Left colon (tissue), 2 donors: ENCODE measurements at places on chromosomes 6 and 20. TPM values are rescaled to one million over a fixed set of nuclear protein-coding genes. Genes with fewer than 3 reads are reported as not detected.

DEFB127 gene
- not detected for total RNA-seq

DNA sequence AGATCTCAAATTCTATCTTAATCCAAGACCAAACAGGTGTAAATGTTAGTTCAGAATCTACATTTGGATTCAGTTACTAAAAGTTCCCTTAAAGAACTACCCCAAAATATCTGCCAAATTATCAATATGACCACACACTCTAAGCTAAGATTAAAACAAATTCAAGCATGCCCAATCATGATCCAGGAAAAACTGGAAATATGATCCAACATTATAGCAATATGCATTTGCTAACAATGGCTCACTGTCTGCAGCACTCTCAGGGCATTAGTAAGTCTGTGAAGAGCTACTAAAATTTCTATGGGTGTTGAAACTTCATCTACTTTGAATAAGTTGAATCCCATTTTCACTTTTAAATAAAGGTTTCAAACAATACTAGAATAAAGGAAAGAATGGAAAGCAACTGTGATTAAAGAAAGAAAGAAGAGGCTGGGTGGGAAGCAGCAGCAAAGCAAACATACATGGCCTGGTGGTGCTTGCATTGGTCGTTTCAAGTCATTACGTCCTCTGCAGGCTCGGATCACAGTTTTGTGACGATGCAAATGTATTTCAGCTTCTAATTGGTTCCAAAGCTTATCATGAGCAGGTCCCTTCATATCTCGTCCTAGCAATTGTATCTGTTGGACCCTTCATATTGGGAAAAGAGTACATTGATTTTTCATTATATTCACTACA, 29.2 kb downstream of the GOPC start:
- no peak for DNase-seq

GRCh38 chr6:155171109-155171746, 92.6 kb upstream of the CLDN20 start:
- no peak for DNase-seq

DNA sequence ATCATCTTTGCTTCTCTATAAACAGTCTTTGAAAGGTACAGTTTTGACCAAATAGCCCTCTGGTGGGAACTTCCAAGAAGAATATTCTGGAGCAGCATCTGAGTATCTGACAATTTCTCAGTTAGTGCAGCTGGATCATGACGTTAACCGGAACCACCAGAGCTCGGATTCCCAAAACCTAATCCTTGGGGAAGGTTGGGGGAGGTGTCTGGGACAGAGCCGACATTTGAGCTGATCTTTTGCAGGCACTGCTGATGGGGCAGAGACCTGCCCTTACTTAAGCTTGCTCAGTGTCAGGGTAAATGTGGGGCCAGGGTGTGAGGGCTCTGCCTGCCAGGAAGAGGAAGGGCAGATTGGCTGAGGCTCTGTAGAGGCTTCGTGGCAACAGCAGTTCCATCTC, 416.6 kb downstream of the DHX35 start:
- DNase-seq, result no peak

DNA sequence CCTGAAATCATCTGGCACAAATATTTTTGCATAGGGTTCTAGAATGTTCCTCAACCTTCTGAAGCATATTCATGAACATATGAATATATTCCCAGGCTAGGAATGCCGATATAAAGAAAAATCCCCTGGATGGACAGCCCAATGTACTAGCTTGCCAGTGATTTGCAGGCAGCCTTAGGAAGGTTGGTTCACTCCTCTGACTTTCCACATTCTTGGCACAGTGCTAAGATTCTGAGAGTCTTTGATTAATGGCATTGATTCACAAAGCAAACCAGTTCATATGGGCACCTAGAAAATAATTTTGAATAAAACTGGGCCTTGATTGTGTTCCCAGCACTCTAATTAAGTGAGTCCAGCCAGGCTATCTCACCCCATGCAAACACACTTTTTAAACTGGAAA, 56.9 kb upstream of the ENPP4 start:
- no peak for DNase-seq

DNA sequence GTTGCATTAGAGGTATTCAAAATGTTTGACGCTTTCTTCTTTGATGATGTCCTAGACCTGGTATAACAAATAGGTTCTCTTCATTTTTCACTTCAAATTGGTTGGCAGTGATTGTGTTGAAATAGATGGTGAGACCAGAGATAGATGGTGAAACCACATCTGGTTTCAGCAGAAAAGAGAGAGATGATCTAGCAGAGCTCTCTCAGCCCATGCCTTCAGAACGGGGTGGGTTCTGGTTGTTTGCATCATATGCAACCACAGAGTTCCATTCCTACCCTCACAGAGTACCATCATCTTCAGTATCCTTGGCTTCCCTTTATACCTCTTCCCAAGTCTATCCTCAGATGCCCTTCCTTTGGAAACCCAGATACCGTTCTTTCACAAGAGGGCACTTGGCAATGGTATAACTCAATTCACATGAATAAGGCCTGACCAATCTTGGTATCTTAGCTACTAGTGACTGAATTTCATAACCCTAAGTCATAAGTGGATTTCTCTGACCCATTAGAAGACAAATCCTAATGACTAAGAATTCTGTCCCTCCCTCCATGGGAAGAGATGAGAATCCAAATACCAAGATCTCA, 93.7 kb downstream of the UBE3D start:
- no peak for DNase-seq

- no peak for DNase-seq
Measured at GRCh38 chr6:36399970-36400369, 12.5 kb upstream of the ETV7 start.

GRCh38 chr6:33616113-33616512, 5.0 kb upstream of the ITPR3 start:
- no peak for DNase-seq
